CD8-positive, alpha-beta memory T cell (primary cell): ENCODE measurements at places on chromosomes 4 and X. TPM values are rescaled to one million over a fixed set of nuclear protein-coding genes. Genes with fewer than 3 reads are reported as not detected.

The SORBS2 gene
- total RNA-seq, result not detected

DNA sequence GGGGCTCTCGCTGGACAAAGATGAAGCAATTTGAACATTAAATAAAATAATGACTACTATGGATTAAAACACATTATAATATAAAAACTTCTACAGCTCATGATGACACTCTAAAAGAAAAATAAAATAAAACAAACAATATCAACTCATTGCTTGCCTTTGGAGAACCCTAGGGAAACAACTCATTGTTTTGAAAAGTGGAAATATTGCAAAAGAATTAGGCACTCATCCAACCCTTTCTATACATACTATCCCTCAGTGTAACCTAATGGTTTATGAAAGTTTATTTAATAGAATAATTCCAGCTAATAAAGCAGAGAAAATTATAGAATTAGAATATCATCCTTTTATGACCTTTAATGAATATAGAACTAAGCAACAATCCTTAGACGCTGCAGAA lies 718 bp downstream of the RAB40A start:
- DNase-seq, result no peak

GRCh38 chr4:87278335-87278794 lies 44.3 kb downstream of the HSD17B13 start:
- DNase-seq, result no peak

The CWH43 gene
- total RNA-seq, result not detected

The TMEM156 gene
- total RNA-seq, result 6.7 TPM

DNA sequence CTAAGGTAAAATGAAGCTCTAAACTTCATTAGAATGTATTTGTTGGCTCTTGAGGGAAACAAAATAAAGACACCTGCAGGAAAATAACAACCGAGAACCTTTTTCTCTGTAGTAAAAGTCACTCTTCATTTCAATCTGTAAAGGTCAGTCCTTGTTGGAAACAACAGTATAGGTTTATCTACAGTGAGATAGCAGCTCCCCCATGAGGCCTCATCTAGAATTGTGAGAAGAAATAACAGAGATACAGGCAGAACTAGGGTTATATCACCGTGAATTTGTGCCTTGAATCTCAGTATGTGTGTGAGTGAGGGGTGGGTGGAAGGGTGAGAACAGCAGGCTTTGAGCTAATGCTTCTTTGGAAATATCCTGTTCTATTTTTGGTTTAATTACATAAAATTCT lies 107.8 kb upstream of the FMR1 start:
- DNase-seq, result no peak

The GPRASP3 gene
- total RNA-seq, result 3.0 TPM

DNA sequence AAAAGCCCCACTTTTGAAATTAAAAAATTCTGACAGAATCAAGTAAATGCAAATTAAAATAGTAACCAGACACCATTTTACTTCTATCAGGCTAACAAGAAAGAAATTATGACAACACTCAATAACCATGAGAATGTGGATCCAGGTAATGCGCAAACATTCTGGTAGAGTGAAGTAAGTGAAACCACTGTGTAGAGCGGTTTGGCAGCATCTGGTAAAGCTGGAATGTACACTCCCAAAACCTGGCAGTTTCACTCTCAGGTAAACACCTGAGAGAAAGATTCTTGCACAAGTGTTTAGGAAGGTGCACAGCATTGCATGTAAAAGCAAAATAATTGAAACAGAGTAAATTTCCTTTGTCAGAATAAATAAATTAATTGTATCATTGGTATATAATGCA lies 81.8 kb downstream of the TRIML1 start:
- no peak for DNase-seq

The WNK3 gene
- 0.13 TPM for total RNA-seq

DNA sequence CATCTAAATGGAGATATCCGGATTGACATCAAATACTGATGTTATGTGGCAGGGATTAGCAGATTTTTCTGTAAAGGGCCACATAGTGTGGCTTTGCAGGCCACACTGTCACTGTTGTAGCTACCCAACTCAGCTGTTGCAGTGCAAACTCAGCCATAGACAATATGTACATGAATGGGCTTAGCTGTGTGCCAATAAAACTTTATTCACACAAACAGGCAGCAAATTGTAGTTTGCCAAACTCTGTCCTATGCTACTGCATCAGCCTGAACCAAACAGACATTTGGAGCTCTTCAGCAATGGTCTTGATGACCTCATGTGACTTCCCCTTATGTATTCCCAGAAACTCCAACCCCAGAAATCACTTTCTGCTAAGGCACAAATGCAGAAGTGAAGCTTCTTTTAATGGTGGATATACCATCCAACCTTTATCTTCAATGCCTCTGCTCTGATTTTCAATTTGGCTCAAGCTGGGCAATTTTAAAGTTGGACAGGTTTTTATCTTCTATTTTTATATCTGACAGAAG lies 18.4 kb upstream of the TRPC5OS start:
- no peak for DNase-seq

- peak; percentile 90 for DNase-seq
Measured at GRCh38 chr4:74444891-74445642, at the start of gene AREG. Gene AREG (plus strand): TSS chr4:74445136. CDS start chr4:74445346, 210 bp downstream.

- DNase-seq, result no peak
Measured at GRCh38 chrX:14351611-14352303, 177.6 kb upstream of the GLRA2 start.

- no peak for DNase-seq
Measured at GRCh38 chr4:136036744-136037143, 1495.5 kb downstream of the PCDH18 start.

GRCh38 chrX:68989865-68990606 lies 161.2 kb downstream of the EFNB1 start:
- no peak for DNase-seq

DNA sequence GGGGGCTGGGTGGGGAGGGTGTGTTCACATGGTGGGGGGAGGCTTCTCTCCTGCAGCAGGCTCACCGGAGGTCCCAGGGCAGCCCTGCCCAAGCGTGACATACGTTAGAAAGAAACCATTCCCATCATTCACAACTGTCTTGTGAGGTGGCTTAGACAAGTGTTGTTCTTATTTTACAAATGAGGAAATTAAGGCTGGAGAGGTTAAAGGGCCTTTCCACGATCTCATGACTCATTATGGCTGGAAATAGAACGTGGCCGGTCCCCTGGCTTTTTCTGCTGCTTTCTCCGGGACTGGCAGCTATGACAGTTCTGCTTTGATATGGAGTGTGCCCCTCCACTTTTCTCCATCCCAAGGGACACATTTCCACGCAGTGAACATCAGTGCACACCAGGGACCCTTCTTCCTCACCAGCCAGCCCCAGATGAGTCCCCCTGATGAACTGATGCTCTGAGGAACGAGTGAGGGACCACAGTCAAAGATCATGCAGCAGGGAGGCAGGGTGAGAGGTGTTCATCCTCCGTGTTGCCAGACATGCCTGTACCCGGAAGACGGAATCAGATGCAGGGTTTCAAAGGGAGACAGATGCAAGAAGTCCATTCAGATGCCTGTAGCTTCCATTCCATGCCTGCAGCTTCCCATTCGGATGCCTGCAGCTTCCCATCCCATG lies 64.0 kb upstream of the ACSL1 start:
- DNase-seq, result no peak

- DNase-seq, result no peak
Measured at GRCh38 chrX:40054793-40055192, 43.0 kb downstream of the BCOR start.

DNA sequence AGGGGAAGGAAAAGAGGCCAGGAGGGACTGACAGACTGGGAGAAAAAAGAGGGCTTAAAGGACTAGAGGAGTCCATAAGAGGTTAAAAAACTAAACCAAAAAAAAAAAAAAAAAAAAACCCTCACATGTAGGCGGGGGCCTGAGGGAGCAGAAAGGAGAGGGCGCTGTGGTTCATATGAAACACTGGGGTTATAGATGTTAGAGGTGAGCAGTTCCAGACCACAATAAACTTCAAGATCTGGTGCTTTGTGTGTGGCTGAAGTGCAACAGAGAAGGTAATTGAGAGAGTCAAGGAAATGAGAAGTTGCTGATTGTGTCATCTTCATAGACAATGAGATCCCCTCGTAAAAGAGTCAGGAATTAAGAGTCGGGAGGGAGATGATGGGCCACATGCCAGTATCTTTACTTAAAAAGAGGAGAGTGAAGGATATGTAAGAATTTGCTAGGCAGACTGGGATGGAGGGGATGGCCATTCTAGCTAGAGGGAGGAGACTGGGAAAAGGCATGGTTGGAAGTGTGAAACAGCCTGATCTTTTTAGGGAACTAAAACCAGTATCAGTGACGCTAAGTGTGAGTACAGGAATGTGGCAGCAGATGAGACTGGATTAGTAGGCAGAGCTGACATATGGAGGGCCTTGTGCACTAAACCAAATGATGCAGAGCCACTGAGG lies 18.4 kb upstream of the OGT start:
- no peak for DNase-seq

The HTR2C gene
- not detected for total RNA-seq

The LDB2 gene
- not detected for total RNA-seq

DNA sequence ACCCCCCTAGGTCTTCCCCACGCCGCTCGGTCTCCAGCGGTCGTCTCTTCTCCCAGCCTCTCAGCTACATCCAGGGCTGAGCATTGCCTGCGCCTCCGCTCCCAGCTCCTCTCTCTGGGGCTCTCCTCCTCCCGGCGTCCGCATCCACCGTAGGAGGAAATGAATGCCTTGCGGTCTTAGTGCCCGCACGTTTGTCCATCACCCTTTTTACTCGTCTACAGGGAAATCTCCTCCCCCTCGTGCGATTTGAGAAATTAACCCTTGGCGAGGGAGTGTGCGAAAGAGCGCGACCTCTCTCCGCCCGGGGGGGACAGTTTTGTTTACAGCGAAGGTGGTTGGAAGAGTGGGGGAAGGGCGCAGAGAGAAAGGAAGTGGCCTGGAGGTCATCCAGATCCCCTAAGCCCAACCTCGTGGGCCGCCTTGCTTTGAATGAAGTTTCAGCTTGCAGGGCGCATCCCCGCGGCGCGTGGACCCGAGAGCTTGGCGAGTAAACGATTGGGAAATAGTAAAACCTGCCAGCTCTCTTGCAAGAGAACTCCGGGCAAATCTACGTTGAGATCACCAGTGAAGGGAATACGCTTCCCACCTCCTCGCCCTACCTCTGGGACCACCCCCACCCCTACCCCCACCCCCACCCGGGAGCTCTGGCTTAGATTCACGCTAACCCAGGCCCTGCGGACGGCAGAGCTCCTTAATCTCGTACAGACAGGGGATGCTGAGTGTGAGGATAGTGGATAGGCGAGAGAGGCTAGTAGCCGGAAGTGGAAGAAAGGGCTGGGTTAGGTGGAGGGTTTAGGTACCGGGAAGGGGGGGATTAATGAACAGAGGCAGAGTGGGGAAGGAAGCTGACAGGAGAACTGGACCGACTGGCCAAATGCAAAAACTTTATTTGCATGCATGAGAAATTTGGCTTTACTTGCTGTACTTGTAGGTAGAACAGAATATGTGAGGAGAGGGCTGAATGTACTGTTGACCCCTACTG lies at the start of gene ELOVL6:
ELOVL6 (minus strand) TSS at position 181 of the 982 bp plus-strand sequence. CDS start 280 bp downstream, outside the sequence.
- peak; percentile 14 for DNase-seq

The FGFBP2 gene
- total RNA-seq, result 3.5 TPM

GRCh38 chr4:186693159-186693815 lies 30.4 kb downstream of the FAT1 start:
- no peak for DNase-seq

DNA sequence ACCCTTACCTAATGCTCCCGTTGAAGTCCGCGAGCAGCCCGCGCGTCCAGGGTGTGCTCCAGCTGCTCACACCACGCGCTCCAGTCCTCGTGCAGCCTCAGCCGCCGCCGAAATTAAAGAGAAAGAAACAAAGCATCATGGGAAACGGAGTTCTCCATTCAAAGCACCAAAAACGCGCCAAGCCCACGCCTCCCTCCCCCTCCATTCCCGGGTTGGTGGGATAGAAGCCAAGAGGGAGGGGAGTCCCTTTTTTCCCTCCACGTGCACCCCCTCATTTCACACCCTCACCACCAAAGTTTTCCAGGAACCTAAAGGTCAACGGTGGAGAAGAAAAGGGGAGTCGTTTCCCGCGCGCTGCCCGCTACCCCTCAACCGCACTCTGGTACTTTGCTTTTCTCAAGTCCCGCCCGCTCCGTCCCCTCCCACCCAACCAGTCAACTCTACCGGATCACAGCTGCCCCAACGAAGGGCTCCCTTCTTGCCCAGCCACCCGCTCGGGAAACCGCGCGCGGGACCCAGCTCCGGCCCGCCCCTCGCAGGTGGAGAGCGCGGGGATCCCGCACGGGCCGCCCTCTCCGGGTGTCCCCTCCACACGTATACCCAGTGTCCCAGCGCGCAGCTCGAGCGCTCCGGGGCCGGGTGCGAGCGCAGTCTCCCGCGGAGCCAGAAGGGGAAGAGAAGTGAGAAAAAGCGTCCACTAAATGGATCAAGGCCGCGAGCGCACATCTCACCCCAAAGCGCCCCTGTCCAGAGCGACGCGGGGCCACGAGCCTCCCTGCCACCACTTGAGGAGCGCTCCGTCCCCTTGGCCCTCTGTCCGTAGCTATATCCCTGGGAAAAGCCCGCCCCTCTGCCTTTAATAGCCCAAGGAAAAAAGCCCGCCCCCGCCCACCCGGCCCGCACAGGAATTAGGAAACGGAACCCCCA lies 65.1 kb upstream of the CCDC160 start:
- peak; percentile 47 for DNase-seq

GRCh38 chr4:52248820-52249219 lies 197.7 kb downstream of the SPATA18 start:
- no peak for DNase-seq

DNA sequence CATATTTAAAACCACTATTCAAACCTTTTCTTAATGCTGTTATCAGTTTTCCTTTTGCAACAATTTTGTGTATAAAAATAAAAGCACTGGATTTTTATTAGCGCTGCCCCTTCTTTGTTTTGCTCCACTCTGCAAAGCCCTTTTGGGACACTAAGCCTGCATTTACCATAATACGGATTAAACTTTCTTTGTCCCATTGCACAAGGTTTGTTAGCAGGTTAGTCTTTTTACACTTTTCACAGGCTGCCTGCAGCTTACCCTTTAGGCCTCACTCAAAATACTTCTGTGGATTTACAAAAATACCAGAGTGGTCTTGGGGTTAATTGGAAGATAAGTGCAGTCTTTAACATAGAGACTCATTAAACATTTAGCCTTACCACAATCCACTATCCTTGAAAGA lies 35.7 kb upstream of the MAB21L2 start:
- no peak for DNase-seq

- DNase-seq, result no peak
Measured at GRCh38 chr4:78528327-78528726, 23.2 kb upstream of the ANXA3 start.

The MMGT1 gene
- 28.4 TPM for total RNA-seq

GRCh38 chrX:13013363-13014110 lies 30.9 kb downstream of the FAM9C start:
- no peak for DNase-seq

DNA sequence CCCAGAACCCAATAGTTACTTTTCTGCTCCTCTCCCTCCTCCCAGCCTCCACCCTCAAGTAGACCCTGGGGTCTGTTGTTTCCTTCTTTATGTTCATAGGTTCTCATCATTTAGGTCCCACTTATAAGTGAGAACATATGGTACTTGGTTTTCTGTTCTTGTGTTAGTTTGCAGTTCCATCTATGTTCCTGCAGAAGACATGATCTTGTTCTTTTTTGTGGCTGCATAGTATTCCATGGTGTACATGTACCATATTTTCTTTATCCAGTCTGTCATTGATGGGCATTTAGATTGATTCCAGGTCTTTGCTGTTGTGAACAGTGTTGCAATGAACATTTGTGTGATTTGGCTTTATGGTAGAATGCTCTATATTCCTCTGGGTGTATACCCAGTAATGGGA lies 47.8 kb upstream of the LEF1 start:
- no peak for DNase-seq
